CD4-positive, alpha-beta T cell treated with Interleukin-15 for 4 hours (primary cell): ENCODE measurements at places on chromosomes 3 and 15.

- DNase-seq, result no peak
Measured at GRCh38 chr15:78751602-78751979, 59.7 kb downstream of the ADAMTS7 start.

DNA sequence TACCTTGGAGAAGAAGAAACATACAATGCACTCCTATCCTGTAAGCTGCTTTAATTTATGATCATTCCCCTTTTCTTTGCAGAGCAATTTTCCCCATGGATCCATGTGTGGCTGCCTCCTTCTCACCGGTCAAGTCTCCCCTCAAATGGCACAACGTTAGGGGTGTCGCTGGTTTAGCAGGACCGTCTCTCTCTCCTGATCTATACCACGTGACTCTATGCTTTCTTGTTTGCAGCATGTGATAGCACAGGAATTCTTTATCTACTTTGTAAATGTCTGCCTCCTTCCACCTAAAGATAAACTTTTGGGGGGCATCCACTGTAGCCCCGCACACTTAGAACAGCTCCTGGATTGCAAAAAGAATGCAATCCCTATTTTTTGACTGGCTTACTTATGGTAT is 506.0 kb downstream of the MAGI1 start:
- DNase-seq, result no peak

- DNase-seq, result no peak
Measured at GRCh38 chr3:12922306-12922705, 80.9 kb upstream of the RPL32 start.

GRCh38 chr3:18143258-18143780 is 281.8 kb downstream of the SATB1 start:
- DNase-seq, result no peak

GRCh38 chr3:175956964-175957363 is 1097.8 kb downstream of the NAALADL2 start:
- no peak for DNase-seq

- peak; percentile 7 for DNase-seq
Measured at GRCh38 chr15:99239545-99240198, 9.7 kb downstream of the TTC23 start.

GRCh38 chr3:119120480-119120879 is 25.5 kb upstream of the TEX55 start:
- no peak for DNase-seq

- DNase-seq, result no peak
Measured at GRCh38 chr3:43734685-43735084, 43.9 kb downstream of the ABHD5 start.

GRCh38 chr3:27353221-27353620 is 16.0 kb downstream of the NEK10 start:
- DNase-seq, result no peak

DNA sequence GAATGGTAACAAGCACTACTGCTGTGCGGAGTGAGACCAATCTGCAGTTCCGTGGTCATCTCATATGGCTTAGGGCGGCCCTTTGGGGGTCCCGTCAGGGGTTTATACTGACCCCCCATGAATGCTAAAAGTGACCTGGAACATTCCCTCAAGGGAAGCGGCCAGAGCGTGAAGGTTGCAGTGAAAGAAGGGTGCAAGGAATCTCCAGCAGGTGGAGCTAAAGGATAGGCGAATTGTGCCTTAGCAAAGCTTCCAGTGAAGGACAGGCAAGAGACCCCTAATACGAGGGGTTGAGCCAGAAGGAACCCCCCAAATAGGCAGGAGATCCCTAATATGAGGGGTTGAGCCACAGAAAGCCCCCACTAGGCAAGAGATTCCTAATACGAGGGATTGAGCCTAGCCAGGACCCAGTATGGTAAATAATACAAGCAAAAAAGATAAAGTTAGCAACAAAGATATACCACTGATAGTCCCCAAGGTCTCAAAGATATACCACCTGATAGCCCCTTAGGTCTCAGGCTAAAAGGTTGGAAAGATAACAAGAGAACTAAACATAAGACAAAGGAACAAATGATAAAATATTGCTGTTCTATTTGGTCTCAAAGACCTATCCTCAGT is 32.8 kb downstream of the ZNF589 start:
- peak; percentile 62 for DNase-seq

GRCh38 chr3:124862006-124862405 is 25.2 kb downstream of the ITGB5 start:
- no peak for DNase-seq

GRCh38 chr3:118973050-118973449 is 61.6 kb downstream of the IGSF11 start:
- no peak for DNase-seq

GRCh38 chr15:100018191-100018590 is 285.0 kb upstream of the LYSMD4 start:
- DNase-seq, result no peak

DNA sequence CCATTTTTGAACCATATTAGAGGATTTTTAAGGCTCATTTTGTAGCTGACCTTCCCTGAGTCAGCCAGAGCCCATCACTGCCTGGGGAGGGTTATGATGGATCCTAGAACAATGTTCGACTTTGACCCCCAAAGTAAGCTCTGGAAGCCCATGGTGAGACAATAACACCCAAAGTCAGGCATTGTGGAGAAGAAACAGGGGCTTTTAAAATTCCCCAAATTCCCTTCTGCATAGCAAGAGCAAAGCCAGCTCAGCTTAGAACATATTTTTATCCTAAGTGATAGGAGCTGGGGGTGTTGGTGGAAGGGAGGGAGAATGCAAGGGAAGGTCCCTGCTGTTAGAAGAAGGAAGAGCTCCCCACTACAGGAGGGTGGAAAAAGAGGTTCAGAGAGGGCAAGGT is 4.0 kb downstream of the ITGA11 start:
- DNase-seq, result no peak

DNA sequence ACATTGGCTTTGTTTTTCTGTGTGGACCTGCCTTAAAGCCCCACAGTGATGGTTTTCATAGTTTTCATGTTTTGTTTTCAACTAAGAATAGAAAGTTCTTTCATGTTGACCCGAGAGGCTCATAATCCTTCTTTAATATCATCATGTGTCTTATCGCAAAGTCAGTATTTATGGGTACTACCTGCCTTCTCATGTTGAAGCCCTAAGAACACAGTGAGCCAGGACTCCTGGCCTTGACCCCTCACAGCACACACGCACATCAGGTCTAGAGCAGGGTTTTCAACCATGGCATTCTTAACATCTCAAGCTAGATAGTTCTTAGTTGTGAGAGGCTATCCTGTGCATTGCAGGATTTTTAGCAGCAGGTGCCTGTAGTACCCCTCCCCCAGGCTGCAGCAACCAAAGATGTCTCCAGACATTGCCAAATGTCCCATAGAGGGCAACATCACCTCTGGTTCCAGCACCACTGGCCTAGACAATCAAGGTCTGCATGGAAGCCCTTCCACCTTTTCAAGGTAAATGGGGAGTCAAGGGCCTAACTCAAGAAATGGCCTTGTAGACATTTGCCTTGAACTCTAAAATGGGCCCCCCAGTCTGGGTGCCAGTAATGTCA is 118.3 kb downstream of the MTHFS start:
- DNase-seq, result no peak

GRCh38 chr15:49693498-49693897 is 72.7 kb downstream of the DTWD1 start:
- DNase-seq, result no peak

GRCh38 chr3:86985181-86985826 is 5.6 kb downstream of the VGLL3 start:
- DNase-seq, result no peak
